C1 segment of cervical spinal cord (tissue), 14 donors: ENCODE measurements at places on chromosomes 3 and 15.
A peak's percentile ranks its signal among the peaks of the same experiment; 100 is the strongest.

DNA sequence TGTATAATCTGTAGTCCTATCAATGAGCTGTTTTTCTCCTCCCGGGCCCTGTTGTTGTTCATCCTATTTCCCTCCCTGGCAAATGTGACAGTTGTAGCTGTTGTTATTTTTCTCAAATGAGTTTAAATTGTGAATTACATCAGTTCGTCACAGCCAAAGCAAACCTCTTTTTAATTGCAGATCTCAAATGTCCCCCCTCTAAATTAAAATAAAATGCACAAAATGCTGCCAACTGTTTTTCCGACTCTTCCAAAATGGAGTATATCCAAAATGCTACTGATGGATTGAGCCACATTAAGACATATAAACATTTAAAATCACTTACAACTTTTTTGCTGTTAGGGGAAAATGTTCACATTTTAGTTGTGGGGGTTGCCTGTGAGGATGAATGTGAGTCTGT is 29.8 kb upstream of the SUCLG2 start:
- DNase-seq, result no peak

DNA sequence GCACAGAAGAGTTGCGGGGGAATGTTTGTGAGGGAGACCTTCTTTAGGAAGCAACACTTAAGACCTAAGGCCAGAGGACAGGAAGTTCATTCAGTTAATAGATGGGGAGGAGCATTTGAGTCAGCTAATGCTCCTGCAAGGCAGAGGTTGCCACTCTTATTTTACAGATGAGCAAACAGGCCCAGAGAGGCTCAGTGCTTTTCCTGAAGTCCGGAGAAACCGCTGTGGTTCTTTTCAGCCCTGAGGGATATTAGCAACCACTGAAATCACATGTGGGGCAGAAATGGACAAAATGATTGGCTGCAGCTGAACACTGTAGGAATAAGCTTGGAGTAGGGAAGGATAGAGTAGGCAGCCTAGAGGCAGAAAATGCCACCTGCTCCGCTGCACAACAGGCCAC is 33.3 kb upstream of the RTP4 start:
- DNase-seq, result no peak

DNA sequence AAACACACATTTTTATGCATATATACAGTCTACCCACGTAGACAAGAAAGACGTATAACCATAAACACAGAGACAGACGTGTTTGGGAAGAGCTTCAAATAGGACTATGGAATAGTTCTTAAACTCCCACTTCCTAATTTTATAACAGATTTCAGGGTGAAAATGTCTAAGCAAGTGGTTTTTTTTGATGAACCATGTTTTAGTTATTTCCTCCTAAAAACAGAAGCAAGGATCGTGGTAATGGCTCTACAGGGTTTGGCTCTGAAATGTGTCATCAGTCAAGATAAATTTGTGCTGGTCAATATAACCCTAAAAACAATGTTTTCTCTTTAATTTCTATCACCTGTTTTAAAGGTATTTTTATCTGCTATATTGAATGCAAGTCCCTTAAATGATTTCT is 58.2 kb downstream of the FMN1 start:
- DNase-seq, result no peak

- DNase-seq, result no peak
Measured at GRCh38 chr15:49748791-49749190, 127.9 kb downstream of the DTWD1 start.

GRCh38 chr3:127748754-127749327 is 73.5 kb downstream of the MGLL start:
- no peak for DNase-seq

DNA sequence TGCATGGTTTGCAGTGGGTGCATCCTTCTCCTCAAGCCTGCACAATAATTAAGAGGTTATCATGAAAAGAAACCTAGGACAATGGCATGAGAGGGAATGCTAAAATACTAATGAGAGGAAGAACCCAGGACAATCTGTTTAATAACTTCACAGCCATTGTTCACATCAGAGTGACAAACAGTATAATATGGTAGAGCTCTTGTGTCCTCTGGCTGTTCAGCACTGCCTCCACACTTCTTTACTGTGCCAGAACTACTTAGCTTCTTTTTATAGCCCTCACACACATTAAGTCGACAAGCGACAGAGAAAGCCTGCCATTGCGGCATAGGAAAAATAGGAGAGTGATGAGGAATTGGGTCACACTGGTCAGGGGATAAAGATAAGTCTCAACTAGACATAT is 65.0 kb upstream of the MEIS2 start:
- no peak for DNase-seq

DNA sequence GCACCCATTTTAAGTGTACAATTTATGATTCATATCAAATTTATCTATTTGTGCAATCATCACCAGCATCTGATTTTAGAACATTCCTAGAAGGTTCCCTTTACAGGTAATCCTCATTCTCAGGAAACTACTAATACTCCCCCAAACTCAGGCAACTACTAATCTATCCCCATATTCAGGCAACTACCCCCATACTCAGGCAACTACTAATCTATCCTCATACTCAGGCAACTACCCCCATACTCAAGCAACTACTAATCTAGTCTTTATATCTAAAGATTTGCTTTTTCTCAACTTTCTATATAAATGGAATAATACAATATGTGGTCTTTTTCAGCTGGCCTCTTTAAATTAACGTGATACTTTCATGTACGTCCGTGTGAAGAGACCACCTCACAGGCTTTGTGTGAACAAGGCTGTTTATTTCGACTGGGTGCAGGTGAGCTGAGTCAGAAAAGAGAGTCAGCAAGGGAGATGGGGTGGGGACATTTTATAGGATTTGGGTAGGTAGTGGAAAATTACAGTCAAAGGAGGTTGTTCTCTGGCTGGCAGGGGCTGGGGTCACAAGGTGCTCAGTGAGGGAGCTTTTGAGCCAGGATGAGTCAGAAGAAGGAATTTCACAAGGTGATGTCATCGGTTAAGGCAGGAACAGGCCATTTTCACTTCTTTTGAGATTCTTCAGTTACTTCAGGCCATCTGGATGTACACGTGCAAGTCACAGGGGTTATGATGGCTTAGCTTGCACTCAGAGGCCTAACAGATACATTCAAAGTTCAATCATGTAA is 1444.5 kb upstream of the CADM2 start:
- no peak for DNase-seq

DNA sequence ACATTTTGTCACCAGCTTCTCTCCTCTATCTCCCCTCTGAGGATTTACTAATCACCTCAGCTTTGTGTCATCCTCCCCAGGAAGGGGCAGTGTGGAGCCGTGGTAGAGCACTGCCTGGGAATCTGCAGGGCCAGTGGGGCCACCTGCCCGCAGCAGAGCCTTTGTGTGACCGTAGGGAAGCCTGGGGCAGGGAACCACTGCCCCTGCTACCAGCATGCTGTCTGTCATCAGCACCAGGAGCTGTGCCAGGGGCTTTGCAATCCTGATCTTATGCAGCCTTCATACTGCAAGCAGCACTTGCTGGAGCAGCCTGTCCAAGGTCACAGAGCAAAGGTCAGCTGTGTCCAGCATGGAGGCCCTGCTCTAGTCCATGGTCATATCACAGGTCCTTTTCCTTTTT is 170.2 kb upstream of the IL12A start:
- no peak for DNase-seq

GRCh38 chr3:56355570-56356185 is 112.6 kb downstream of the ERC2 start:
- DNase-seq, result no peak

DNA sequence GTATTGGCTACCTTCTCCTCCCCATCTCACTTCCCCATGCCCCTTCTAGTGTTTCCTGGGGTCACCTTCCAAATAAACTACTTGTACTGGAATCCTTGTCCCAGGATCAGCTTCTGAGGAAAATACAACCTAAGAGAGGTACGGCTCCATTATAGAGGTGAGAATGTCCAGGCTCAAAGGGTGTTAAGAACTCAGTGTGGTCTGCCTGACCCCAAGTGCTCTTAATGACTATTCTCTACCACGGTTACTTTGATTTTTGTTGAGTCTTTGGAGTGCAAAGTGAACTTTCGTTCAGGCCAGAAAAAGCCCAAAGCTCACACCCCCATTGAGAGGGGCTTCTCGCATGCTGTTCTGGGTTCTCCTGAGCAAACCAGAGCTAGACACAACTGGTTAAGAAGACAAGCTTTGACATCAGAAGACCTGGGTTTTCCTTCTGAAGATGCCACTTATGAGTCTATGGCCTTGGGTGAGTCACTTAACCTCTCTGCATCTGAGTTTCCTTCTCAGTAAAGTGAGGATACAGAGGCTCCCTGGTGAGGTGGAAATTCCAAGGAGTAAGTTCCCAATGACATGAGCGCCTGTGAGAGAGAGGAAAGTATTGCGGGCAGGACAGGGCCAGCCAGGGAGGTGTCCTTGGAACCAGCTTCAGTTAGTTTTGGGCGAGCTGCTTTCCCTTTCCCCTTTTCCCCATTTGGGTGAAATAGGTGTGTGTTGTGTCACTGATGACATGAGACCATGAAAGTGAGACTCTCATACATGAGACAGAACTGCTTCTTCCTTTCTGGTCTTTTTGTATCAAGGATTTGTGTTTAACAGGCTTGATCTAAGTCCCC is 475.0 kb upstream of the PROK2 start:
- DNase-seq, result no peak

GRCh38 chr3:8937064-8938020 is 25.9 kb downstream of the RAD18 start:
- DNase-seq, result no peak

DNA sequence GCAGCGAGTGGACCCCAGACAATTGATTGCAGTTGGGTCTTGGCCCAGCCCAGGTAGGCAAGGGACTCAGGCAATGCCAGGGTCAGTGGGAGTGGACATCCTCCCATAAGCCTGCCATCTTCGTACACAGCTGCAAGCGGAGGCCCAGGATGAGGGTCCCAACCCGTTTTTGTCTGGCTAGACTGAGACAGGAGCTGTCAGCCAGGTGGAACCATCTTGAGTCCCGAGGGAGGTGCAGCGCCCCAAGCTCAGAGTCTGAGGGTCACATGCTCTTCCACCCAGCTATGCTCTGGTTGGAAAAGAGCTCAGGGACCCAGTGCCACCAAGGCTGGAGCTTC is 22.6 kb upstream of the IP6K2 start:
- DNase-seq, result no peak

- DNase-seq, result no peak
Measured at GRCh38 chr15:40270246-40270995, 12.4 kb downstream of the ANKRD63 start.

DNA sequence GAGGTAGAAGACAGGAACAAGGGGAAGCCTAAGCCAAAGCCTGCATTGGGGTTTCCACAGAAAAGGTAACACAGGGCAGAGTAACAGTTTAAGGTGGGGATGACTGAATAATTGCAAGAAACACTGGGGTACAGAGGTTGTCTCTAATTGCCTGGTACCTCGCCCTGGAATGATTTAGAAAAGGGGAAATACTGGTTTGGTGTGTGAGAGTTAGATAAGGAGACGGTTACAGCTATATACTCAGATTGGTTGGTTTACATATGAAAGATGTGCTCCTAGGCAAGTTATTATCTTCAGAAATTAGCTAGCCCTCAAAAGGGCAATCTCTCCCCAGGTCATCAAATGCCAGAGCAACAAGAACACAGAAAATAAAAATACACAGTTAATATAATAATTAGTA is 58.8 kb downstream of the SMARCC1 start:
- no peak for DNase-seq

DNA sequence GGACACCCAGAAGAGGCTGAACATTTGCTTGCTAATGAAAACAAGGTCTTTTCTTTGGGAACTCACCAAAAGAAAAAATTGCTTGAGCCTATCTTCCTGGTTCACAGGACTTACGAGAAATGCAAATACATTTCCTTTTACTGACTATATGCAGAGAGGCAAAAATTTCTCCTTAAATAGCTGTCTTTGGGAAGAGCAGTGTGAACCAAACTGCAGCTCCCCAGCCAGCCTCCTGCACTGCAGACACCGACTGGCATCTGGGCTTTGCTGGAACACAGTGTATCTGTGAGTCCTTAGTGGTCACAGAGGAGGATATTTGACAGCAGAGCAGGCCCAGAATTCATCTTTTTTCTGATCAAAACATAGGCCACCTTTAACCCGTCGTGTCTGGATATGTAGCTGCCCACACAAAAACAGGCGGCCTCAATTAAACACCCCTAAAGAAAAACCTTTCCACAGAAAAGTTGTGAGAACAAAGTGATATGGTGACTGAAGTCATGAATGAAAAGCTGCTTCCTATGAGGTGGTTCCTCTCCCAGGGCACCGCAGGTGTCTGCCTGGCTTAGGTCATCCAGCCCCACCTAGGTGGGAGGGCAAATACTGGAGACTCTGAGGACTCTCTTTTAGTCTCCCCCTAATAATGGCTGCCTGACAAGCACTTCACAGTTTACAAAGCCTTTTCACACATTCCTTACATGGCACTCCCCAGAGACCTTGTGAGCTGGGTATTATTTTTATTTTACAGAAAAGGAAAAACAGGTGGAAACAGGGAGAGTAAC is 46.1 kb upstream of the TMEM158 start:
- no peak for DNase-seq

- no peak for DNase-seq
Measured at GRCh38 chr3:37571269-37571668, 290.4 kb upstream of the CTDSPL start.

DNA sequence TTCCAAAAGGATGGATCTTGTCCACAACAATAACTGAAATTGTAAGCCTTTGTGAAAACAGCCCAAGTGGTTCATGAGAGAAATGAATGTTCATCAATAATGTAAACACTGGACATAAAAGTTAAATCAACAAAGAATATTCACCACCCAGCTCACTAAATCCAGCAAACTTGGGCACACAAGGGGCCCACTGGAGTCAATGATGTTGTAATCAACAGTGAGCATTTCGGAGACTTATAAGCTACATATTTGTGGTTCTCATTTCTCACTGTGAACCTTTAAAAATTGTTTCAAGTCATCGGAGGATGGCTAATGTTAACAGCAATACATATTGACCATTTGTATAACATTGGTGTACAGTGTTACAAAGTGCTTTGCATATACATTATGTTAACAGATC is 63.1 kb downstream of the VGLL4 start:
- no peak for DNase-seq

DNA sequence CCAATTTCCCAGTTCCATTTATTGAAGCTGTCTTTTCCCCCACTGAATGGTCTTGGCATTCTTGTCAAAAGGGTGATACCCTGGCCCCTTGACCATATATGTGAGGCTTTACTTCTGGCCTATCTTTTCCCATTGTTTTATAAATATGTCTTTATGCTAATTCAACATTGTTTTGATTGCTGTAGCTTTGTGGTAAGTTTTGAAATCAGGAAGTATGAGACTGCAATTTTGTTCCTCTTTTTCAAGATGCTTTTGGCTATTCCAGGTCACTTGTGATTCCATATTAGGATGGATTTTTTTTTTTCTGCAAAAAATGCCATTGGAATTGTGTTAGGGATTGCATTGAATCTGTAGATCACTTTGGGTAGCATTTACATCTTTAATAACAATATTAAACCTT is 141.2 kb upstream of the MANF start:
- no peak for DNase-seq

- no peak for DNase-seq
Measured at GRCh38 chr3:66206806-66207205, 14.0 kb upstream of the SLC25A26 start.

- DNase-seq, result no peak
Measured at GRCh38 chr3:107271787-107272387, 105.4 kb upstream of the CCDC54 start.

GRCh38 chr3:101902041-101902440 is 52.7 kb downstream of the NFKBIZ start:
- no peak for DNase-seq

GRCh38 chr15:34182942-34183341 is 27.0 kb downstream of the KATNBL1 start:
- DNase-seq, result peak; percentile 7

- DNase-seq, result no peak
Measured at GRCh38 chr3:71987828-71988227, 202.9 kb upstream of the PROK2 start.
